ENCODE measurements at places on chromosomes 2 and 18.

DNA sequence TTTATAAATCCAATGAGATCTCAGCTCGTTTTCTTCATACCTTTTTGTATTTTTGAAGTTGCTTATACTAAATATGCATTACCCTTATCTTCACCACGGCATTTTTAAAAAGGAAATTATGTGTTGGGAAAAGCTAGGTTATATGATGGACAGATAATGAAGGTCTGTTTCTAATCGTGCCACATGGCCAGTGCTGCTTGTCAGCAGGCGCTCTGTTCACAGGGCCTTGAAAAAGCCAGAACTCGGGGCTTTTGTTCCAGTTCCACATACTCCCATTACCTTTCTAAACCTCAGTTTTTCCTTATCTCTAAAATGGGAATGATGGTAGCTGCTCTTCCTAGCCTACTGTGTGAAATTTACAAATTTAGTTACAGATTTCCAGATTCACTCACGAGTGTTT is 42.0 kb downstream of the EPAS1 start:
- no peak for DNase-seq

DNA sequence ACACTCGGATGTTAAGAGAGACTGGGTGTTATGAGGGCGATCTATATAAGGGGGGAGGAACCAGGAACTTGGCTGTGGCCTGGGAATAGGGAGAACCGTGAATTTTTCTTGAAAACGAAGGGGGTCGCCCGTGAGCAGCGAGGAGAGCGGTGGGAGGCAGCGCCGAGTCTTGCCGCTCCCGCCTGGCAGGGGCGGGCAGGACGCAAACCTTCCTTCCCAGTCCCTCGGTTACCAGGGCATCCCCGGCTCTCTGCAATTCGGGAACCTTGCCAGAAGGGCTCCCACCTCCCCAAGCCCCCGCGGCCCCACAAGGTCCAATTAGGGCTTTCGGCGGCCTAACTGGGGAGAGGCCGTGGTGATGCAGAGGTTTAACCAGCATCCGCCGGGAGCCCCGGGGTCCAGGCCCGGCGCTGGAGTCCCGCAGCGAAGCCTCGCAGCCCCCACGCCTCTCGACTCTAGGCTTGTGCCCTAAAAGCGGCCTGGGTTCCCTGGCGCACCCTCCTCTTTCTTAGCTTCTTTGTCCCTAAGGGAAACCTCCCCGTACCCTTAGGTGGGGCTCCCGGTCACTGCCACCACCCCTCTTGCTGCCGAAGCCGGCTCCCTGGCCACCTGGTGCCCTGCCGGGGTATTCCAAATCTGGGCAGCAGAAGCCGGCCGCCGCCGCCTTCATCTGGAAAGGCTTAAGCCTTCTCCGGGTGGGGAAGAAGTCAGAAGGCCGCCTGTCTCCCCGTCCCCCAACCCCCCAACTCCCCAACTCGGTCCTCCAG is 680 bp upstream of the FHOD3 start:
- DNase-seq, result peak; percentile 55

DNA sequence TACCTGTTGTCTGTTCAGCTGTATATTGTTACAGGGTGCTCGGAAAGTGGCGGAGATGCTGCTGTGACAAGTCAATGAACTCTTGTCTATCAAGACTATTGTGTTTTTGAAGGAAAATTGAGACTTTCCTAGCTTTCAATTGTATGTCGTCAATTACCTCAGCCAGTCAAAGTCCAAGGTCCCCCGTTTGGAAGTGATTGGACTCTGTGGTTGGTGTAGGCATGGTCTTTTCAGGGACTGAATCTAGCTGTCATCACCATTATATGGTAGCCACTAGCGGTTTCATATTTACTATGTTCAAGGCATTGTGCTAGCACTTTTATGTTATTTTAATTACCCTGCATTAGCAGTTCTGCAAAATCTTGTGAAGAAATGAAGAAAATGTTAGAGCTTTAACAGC is 54.9 kb downstream of the XRCC5 start:
- no peak for DNase-seq

DNA sequence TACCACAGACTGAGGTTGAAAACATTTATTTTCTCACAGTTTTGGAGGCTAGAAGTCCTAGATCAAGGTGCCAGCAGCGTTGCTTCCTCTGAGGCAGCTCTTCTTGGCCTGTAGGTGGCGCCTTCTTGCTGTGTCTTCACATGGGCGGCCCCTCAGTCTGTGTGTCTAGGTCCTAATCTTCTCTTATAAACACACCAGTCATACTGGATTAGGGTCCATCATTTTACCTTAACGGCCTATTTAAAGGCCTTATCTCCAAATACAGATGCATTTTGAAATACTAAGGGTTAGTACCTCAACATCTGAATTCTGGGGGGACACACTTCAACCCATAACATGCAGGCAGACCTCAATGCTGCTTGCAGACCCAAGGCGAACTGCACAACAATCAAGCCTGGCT is 4.4 kb upstream of the RMC1 start:
- peak; percentile 45 for DNase-seq

DNA sequence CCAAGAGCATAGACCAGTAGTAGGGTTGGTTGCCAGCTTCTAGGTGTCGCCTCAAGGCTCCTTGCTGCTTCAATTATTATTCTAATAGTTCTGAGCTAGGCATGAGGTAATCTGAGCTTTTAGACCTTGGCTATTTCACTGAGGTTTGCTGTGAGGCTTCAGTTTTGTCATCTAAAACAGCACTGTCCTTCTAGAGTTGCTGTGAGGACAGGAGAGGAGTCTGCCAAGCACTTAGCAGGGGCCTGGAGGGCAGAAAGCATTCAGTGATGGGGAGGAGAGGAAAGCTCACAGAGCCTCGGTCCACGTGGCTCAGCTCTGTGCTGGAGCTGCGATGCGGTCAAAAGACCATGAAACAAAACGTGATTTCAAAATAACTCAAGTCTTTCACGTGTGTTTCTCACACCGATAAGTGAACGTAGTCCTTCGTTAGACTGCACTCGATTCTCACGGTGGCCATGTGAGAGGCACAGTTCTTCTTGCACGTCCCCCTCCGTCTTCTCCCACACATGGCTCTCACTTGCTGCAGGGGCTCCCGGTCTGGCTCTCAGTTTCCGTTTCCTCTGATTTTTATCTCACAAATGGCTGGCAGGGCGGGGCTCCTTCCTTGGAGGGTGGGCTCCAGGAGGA is 113.7 kb downstream of the B3GNT2 start:
- peak; percentile 74 for DNase-seq

DNA sequence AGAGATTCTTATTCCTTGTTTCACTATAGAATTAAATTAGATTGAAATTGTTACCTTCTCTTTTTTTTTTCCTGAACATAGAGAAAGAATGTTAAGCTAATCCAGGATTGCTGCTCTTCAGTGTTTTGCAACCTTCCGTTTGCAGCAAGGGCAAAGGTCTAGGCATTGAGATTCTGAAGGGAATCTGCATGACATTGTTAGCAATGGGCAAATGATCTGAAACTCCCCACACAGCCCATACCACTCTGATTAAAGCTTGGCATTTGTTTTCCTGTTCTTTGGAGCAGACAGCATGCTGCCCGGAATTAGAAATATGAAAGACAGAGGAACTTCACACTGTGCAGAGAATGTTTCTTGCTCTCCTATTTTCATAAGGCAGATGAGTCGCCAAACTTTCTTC is 551.8 kb downstream of the SOCS6 start:
- no peak for DNase-seq

DNA sequence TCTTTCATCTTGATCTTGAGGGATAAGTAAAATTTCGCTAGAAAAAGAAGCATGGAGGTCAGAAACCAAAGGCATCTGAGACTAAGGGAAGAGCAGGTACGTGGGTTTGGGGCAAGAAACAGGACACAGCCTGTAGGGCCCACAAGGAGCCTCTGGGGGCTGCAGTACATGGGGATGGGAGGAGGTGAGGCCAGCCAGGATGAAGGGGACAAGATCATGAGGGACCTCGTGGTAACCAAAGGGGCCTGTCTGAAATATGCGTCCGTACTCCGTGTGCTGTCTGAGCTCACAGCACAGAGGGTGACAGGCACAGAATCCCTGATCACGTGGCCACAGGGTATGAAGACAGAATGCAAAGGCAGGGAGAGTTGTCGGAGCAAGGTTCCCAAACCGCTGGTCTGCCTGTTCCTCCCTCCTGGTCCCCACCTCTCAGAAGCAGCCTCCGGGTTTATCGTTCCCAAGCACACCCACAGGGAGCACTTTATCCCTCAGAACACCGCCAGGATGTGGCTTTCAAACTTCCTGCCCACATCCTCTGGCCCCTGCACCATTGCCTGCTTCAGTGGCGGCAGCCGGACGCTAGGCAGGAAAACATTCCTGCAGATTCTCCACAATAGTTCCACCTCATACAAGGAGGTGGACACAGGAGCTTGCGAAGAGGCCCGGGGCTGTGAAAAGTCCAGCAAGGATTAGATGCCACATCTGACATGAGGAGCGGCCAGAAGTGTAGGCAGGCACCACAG is 12.0 kb downstream of the TMEM163 start:
- DNase-seq, result no peak

DNA sequence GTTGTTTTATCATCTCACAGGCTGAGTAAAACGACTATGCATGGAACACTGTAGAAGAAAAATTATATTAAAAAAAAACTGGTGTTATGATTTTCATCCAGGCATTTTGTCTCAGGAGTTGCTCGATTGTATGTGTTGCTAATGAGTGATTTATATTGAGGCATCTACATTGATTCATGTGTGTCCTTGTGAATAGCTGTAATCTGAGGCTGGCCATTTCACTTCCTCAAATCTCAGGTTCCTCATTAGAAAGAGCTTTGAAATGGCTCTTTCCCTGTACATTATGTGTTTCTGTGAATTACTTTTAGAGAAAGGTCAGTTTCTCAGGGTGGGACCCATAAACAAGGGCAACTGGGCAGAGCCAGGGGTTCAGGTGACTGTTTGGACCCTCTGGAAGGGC is 2.3 kb downstream of the IL18R1 start:
- peak; percentile 43 for DNase-seq

DNA sequence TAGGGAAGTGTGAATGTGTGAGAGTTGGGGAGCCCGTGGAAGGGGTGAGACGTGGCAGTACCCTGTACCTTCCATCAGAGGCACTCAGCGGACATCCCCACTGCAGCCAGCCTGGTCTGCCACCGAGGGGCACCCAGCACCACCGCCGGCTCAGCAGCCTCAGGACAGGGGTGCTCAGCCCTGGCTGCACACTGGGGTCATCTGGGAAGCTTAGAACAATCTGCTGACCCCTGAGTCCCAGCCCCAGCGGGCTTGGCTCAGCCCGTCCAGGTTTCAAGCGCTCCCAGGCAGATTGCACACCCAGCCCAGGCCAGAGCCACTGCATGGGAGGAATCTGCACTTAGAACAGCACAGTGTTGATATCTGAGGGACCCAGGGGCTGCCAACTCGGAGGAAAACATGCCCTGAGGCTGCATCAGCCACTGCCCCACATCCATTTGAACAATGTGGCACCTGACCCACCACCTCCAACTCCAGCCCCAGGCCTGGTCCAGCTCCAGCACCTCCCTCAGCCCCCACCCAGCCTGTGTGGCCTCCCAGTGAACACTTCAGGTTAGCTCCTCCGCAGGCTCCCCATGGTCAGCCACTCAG is 147.1 kb upstream of the OTOS start:
- DNase-seq, result no peak

DNA sequence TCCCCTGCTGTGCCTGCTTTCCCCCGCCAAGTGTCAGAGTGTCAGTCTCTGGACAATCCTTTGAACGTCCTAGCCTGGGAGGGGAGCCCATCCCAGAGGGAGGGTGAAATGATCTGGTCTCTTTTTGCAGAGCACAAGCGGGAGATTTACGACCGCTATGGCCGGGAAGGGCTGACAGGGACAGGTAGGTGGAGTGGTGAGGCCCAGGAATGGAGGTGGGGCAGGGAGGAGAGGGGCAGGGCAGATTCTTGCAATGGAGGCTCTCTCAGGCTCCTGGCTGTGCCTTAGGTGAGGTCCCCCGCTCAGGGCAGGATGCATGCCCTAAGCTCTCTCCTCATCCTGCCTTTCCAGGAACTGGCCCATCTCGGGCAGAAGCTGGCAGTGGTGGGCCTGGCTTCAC is 2.4 kb downstream of the DNAJB2 start:
- DNase-seq, result no peak

- no peak for DNase-seq
These were observed 133.3 kb downstream of the PTRHD1 start for GRCh38 chr2:24659862-24660261.

DNA sequence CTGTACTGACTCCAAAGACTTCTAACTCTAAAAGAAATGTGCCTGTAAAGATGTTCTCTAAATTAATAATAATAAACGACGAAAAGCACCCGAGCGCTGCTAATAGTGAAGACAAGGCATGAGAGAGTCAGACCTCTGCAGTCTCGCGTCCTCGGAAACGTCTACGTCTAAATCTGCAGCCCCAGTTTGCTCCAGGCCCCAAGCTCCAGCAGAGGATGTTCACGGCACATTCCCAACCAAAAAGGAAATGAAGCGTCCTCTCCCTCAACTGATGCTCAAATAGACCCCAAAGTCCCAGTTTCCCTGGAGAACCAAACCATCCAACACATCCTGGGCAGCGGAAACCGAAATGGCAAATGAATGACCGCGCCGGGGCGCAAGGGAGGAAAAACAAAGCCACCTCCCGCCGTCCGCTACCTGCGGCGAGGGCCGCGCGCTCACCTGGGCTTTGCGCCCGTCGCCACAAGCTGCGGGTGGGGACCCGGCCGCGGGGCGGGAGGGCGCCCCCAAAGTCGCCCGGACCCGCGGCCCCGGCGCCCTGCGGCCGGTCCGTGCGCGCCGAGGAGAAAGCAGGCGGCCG is 47.1 kb upstream of the CCDC150 start:
- DNase-seq, result no peak
